ENCODE measurements at places on chromosomes 4 and X.

- no peak for DNase-seq
Observed at GRCh38 chr4:3261411-3262207, 12.7 kb downstream of the MSANTD1 start.

- no peak for DNase-seq
Observed at GRCh38 chr4:100540131-100540530, 22.3 kb upstream of the EMCN start.

GRCh38 chr4:101009471-101009870, 337.9 kb downstream of the PPP3CA start:
- no peak for DNase-seq

DNA sequence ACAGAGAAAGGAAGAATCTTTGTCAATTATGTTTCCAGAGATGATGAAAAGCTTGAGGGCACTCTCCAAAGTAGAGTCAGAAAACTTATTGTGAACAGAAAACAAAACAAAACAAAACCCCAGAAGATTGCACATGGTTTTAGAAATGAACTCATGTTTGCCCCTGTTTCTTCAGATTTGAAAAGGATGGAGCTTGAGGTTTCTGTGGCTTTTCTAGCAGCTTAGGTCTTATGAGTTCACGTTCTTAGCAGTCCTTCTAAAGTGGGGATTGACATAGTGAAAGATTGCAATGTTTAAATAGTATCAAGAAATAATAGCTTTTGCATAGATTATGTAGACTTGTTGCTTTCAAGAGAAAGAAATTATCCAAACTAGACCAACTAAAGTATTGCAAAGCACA, 421.8 kb downstream of the GBA3 start:
- no peak for DNase-seq

DNA sequence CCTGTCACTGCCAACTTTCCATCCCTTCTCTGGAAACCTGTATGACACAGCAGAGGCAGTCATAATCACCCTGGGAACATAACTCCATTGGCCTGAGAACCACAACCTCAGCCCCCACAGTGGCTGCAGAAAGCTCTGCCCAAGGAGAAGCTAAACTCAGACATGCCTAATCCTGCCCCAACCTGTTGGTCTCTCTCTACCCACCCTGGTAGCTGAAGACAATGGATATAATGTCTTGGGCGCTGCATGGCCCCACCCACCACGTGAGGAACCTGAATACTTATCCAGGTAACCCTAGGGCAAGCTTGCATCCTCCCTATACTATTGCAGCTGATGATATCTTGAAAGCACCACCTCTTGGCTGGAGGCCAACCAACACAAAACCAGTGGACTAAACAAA, 225.2 kb downstream of the TEX13C start:
- DNase-seq: no peak

GRCh38 chr4:137651128-137651527, 118.8 kb upstream of the PCDH18 start:
- DNase-seq: no peak

DNA sequence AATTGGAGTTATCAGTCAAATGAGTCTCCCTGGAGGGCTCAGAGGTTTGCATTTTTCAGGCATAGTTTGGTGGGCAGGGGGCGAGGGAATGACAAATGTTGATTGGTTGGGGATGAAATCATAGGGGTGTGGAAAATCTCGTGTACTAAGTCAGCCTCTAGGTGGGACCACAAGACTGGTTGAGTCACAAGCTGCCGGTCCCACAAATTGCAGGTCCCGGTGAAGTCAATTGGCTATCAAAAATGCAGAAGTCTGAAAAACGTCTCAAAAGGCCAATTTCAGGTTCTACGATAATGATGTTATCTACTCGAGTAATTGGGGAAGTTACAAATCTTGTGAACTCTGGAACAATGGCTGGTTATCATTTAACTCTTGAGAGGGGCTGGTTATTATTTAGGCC, 98.8 kb upstream of the DHX15 start:
- no peak for DNase-seq

DNA sequence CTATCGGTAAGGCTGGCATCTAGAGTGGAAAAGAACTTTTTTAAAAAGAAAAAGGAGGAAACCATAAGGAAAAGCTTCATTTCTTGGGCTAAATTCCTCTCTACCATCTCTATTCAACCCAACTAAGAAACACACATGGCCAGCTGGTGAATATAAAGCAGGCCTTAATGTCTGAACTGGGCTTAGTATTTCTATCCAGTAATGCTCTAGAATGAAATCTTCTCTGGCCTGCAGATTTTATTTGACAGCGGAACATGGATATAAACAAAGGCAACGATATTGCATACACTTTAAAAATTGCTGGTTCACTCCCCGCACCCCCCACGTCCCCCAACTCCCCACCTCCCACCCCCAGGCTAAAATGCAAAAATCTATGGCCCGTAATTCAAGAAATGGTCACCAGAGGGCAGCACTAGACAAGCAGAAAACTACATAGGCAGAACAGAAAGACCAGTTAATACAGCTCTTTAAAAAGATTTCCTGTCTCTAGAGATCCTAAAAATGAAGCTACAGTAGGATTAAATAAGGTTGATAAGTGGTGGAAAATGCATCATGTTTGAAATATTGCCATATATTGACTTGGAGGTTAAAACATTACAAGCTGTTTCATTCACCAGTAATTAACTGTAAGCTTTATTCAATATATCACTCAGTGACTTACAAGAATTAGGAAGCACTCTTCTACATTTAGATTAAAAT, 155.2 kb upstream of the GALNT7 start:
- peak; percentile 38 for DNase-seq

DNA sequence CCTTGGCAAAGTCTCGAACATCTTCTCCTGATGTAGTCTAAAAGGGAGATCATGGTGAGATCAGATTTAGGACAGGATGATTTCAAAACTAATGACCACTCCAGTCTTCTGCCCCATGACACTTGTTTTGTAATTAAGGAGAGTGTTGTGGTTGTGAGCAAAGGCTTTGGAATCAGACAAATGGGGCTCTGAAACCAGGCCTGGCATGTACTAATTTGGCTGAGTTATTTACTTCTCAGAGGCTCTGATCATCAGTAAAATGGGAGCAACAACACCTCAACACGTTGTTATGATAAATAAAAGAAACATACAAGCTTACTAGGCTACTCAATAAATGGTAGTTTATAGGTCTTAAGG, 106.9 kb upstream of the FTHL17 start:
- no peak for DNase-seq

GRCh38 chrX:487836-488235, 101.1 kb upstream of the PPP2R3B start:
- DNase-seq: no peak

- no peak for DNase-seq
Observed at GRCh38 chrX:136867096-136867491, 13.4 kb downstream of the RBMX start.

DNA sequence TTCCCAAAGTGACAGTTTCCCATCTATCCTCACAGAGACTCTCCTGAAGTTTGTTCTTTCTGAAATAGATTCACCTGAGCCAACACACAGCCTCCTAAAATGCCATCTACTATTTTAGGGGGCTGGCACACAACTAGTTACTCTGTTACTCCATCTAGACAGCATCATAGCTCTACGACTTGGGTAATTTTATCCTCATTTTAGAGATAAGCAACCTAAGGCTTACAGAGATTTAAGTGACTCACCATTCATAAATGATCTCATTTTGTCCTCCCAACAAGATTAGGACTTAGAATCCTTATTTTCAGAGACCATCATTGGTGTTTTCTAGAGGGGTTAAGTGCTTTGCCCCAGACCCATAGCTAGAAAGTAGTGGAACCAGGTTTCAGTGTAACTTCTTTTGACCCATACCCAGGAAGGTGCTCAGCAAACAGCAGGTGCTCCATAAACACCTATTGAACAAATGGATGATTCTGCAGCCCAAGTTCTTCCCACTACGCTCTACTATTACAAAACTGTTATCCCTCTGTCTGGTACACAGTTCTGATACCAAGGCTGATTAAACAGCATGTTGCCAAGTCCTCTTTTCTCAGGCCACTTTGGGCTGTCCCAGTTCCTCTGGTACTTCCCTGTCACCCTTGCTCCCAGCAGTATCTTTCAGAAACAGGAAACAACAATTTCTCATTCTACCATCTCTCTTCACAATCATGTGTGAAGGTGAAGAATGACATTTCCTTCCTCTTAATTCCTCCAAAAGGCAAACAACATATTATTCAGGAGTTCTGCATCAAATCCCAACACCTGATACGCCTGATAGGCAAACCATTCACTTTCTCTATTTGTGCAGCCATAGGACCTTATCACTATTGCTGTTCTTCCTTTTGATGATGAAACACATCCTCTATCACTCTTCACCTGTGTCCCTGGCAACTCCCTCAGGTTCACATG, 304.7 kb upstream of the TAPT1 start:
- DNase-seq: no peak

DNA sequence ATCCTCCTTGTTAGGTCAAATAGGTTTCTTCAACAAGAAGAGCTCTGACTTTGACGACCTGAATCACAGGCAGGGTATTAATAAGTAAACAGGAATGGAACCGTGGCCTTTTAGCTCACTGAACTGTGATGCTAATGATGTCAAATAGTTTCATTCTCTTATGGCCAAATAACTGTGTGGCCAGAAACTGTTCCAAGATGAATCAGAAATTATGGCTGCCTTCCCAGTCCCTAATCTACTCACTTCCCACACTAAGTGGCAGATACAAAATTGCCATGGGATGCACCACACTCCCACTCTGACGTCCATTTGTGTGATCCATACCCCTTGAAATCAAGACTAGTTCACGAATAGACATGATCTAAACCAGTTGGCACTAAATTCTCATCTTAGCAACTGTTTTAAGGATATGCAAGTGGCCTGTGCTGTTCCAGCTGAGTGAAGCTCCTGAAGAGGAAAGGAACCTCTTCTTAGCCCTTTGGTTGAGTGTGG, 455.4 kb downstream of the IL15 start:
- DNase-seq: no peak

DNA sequence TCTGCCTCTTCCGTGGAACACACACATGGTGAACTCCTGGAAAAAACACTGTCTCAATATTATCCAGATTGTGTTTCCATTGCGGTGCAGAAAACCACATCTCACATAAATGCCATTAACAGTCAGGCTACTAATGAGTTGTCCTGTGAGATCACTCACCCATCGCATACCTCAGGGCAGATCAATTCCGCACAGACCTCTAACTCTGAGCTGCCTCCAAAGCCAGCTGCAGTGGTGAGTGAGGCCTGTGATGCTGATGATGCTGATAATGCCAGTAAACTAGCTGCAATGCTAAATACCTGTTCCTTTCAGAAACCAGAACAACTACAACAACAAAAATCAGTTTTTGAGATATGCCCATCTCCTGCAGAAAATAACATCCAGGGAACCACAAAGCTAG, 87.9 kb downstream of the TET2 start:
- DNase-seq: no peak

DNA sequence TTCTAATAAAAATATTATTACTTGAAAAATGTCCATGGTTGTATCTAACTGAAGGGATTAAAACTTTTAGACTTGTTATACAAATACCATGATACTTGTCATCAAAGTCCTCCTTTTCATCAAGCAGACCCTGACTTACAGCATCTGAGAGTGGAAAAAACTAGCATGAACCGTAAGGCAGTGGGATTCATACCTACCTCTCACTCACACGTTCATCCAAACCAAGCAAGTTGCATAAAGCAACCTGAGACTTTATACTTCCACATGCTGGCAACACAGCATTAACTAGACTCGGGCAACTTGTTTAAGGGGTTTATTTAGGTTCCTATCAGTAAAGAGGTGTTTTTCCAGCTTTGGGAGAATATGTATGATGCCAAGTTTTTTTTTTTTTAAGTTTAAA, 22.6 kb upstream of the TLR7 start:
- DNase-seq: no peak

DNA sequence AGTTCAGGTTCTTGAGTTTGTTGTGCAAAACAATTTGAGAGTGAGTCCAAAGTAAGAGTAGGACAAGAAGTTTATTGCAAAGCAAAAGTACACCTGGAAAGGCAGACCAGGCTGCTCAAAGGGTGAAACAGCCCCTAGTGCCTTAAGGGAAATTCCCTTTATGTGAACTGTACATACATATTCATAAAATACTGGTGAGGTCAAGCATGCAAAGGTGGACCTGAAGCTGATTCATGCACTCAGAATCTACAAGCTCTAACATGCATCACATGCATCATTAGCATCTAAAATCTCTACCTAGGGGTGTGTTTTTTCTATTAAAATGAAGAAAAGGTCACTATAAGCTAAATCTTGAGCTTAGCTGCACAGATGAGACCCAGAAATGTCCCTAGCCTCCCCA, 266.9 kb downstream of the SPATA18 start:
- no peak for DNase-seq

- no peak for DNase-seq
Observed at GRCh38 chr4:2626231-2626630, 89.8 kb downstream of the FAM193A start.

GRCh38 chrX:83511208-83511607, 3.1 kb downstream of the POU3F4 start:
- DNase-seq: no peak

GRCh38 chr4:100269446-100269845, 79.2 kb upstream of the DDIT4L start:
- DNase-seq: no peak

- no peak for DNase-seq
Observed at GRCh38 chr4:118879409-118879808, 9.2 kb upstream of the SYNPO2 start.

GRCh38 chr4:148216866-148217814, 225.1 kb downstream of the NR3C2 start:
- DNase-seq: no peak

DNA sequence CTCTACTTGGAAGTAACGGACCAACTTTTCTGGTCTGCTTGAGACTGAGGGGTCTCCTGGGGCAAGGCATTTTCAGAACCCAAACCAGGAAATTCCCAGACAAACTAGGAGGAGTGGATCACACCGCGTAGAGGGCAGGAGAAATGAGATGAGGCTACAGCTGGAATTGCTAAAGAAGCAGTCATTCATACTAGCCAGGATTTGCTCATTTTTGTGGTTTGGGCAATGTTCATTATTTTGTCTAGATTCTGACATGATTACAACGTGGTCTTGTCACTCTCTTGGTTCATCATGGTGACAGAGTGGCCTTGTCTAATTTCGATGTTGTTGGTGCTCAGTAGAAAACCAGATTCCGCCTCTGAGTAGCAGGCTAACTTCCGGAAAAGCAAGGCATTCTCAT, 63.2 kb downstream of the BANK1 start:
- DNase-seq: no peak

DNA sequence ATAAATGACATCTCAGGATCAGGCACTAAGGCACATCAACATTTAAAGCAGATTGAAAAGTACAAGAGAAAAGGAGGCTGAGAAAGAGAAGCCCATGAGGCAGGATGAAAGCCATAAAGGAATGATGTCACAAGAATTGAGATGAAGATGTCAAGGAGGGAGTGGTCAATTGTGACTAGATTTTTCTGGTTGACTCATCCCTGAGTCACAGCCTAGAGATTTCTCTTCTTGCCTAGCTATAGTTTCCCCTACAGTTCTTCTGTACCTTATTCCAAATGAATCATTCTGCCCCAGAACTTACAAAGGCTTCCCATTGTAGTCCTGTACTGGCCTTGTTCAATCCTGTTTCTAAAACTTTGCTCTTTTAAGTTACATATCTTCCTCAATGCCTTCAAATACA, 3.4 kb upstream of the USP53 start:
- DNase-seq: no peak

GRCh38 chr4:127732623-127733328, 2.6 kb downstream of the SLC25A31 start:
- peak; percentile 16 for DNase-seq

GRCh38 chr4:31411565-31411964, 691.4 kb downstream of the PCDH7 start:
- no peak for DNase-seq
